ENCODE measurements at places on chromosomes 3 and 15.

DNA sequence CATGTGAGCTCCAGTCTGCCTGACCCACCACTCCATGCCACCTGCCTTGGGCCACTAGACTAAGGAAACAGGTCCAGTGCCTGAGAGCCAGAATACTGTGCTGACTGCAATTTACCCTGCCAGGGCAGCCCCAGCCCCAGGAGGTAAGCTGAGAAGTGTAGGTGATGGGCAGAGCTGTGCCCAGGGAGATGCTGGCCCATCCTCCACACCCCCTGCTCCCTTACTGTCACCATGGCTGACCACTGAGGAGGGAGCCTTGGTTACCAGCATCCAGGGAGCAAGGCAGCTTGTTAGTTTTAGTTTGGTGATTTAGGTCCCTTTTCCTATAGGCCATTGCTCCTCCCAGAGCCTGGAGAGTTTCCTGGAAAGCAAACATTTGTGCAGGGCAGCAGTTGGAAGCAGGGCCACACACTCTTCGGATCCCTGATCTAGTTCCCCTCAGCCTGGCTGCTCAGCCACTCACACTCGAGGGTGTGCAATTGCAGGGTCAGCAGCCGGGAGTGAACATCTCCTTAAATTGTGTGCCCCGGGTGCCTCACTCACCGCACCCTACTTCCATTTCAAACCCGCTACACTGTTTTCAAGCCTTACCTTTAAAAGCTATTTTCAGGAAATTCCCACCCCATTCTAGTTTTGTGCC lies 2.0 kb downstream of the GALNT15 start:
- DNase-seq = no peak

GRCh38 chr3:51777985-51778384 lies 1.1 kb downstream of the IQCF6 start:
- DNase-seq = no peak

- DNase-seq = no peak
Measured at GRCh38 chr15:101039461-101039860, 120.3 kb downstream of the LRRK1 start.

DNA sequence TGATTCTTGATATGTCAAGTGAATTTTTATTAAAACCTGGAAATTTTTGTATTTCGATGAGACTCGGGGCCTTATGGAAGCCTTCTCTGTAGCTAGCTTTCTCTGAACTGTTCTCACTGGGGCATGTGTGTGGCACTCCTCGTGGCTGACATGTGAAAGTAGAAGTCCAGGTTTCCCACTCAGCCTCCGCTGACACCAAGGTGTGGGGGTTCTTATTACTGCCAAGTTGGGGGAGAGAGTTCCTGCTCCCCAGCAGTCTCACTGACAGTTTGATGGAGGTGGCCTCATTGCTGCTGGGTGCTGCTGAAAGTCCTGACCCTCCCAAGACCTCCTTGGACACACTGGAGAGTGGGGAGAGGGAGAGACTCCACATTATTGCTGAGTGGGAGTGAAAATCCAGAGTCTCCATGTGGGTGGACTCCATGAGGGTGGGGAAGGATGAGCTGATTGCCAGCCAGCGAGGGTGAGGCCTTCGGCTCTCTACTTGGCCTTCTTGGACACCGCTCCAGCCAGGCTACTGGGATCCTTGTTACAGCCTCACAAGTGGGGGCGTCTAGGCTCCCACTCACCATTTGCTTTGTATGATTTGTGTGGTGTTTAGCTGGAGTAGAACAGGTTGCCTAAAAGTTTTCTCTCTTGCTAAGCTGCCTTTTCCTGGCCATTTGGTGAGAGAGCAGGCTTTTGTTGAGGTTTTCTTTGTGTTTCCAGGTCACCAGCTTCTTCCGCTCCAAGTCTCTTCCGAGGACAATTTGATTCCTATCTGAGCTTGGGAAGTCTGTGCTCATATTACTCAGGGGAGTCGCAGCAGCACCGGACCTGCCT lies 64.1 kb downstream of the LSM3 start:
- DNase-seq = no peak

DNA sequence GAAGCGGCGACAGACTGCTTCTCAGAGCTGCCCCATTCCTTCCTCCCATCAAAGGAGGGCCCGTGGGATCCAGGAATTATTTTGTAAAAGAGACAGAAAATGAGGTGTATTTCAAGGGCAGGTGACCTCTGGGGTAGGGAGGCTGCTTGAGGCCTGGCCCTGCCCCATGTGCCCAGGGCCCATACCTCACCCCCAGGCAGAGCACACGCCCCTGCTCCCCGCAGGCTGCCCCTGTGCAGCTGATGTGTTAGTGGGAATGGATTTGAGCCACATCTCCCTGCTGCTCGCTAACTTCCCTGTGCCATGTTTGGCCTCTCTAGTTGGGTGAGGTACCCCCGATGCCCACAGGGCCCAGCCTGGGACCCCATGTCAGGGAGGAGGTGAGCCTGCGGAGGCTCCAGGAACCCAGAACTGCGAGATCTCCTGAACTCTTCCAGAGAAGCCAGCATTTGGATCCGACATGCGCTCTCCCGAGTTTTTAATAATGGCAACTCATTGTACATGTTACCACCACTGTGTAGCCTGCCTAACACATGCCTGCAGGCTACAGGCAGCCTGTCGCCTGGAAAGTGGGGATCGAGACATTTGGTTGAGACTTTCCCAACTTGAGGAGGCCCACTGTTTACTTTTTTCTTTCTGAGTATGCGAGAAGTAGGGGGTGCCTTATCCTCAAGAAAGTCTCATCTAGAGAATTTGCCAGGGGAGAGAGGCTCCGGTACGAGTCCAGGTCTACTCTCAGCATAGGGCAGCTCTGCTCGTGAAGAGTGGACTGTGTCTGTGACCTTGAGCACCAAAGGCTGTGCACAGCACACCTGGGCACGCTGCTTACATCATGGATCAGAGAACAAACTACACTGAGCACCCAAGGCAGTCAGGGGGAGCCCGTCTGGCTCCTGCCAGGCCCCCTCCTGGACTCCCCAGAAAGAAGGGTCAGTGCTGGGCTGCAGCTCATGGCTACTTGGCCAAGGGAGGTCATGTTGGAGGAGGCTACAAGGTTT lies 36.1 kb downstream of the PCSK6 start:
- no peak for DNase-seq

DNA sequence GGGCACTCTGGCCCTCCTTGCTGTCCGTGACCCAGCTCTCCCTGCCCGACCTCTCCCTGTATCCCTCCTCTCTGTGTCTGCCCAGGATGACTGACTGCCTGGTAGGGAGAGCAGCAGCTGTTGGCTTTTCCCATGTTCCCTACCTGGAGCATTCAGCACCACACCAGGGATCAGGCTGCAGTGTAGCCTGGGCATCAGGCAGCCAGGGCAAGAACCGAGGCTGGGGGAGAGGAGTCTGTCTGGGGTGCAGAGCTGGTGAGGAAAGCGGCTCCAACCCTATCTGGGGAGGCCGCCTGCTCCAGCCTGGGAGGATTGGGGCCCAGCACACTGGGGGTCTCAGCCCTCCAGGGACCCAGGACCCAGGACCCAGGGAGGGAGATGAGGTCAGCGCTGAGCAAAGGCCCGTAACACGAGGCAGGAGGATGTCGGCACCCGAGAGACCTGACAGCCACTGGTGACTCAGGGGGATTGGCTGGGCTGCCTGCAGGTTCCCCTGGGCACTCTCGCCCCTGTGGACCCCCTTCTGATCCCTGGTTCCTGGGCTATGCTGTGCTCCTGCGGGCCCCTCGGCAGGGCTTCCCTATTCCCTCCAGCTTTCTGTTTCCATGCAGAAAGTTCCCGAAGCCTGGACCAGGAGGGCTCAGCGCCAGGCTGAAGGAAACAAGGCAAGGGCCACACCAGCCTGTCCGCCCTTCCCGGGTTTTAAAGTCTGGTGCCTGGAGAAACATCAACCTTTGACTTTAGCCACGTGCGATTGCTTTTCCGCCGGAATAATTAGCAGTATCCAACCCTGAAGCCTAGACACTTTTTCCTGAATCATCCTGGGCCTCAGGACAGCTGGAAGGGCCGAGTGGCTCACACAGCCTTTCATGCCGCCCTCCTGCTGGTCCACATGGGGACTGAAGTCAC lies 128.2 kb upstream of the MEF2A start:
- no peak for DNase-seq

- no peak for DNase-seq
Measured at GRCh38 chr3:194730365-194730764, 44.7 kb downstream of the FAM43A start.

GRCh38 chr3:93924491-93924890 lies 49.2 kb downstream of the PROS1 start:
- no peak for DNase-seq

DNA sequence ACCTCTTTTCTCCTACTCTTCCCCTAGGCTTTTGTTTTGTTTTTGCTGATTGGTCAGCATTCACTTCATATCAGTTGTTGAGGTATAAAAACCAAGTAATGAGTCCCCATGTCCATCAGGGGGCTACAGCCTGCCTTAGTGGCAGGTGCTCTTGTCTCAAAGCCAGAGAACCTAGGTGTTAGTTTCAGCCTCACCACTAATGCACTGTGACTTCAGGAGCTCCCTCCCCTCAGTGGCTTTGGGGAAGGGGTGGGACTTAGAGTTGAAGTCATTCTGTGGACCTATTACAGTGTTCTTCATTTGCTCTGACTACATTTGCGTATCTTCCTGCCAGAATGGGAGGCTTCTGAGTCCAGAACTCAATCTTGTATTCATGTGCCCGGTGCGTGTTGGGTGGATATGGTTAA lies 41.6 kb downstream of the NR2C2 start:
- DNase-seq = no peak

DNA sequence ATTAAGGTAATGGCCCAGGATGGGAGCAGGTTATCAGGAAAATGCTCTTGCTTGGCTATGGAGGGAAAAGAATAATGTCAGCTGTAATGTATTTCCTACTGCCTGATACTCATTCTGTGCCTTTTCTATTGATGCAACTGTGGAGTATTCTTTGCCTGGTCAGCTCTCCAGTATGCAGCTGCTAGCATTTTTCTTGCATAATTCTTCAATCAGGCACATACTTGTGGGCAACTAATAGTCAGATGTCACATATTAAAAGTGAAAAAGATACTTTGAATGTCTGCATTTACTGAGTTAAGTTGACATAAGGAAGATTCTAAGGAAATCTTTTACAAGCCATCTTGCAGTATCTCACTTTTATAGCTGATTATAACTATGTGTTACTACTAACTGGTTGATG lies 29.5 kb downstream of the CD80 start:
- no peak for DNase-seq

GRCh38 chr3:149895769-149896168 lies 74.9 kb downstream of the PFN2 start:
- no peak for DNase-seq

GRCh38 chr3:30915782-30916181 lies 21.3 kb upstream of the GADL1 start:
- no peak for DNase-seq

DNA sequence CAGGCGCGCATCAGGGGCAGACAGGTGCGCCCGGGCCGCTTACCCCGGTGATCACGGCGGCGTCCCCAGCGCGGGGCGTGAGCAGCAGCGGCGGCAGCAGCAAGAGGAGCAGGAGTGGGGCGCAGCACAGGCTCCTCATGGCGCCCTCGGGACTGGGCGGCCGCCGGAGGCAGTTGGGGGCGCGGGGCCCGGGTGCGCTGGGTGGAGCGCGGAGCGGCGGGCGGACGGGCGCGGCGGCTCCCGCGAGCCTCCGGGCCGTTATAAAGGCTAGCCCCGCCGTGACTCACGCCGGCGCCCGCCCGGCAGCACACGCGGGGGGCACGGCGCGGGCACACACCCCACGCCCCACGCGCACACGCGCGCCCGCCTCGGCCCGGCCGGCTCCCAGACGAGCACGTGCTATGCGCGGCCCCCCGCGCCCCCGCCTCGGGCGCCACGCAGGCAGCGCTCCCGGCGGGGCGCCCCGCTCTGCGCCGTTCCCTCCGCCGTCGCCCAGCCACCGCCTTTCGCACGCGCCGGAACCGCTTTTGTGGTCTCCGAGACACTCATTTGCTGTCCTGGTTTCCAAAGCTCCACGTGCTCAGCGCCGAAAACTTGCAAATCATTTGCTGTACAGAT lies at the start of gene PROK2:
PROK2 (minus strand) TSS at position 235 of the 618 bp plus-strand sequence; CDS start at position 139, 96 bp downstream.
- DNase-seq = no peak

GRCh38 chr3:94694894-94695293 lies 632.0 kb downstream of the NSUN3 start:
- DNase-seq = no peak

- no peak for DNase-seq
Measured at GRCh38 chr3:168974617-168975403, 688.7 kb downstream of the MECOM start.
